NCI-H1092 (cell line): ENCODE measurements at places on chromosomes 6 and 20.

DNA sequence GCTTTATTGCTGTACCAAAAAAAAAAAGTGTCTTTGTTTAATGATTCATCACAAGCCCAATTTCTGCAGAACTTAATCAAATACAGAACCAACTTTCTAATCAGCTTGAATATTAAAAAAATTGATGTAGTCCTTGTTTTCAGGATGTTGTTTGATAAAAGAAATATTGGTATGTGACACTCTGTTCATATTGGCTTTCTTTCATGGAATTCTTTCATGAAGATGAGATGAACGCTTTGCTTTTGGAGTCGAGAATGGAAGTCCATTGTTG is 184.3 kb downstream of the ZNF217 start:
- no peak for DNase-seq

DNA sequence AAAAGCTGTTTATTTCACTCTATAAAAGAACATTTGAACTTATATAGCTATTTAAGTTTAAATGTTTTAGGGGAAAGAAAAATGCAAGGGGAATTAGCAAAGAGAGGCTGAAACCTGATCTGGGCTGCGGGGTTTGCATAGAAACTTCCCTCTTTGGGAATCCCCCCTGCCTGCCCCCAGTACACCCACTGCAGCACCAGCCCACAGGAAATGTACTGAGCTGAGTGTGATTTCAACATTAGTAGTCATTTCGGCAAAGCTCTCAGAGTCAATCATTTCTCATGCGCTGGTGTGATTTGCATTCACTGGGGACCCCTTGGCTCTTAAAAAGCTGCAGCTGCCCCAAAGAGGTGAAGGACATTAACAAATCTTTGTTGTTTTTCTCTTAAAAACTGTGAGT is 859.4 kb downstream of the MAFB start:
- DNase-seq = no peak

DNA sequence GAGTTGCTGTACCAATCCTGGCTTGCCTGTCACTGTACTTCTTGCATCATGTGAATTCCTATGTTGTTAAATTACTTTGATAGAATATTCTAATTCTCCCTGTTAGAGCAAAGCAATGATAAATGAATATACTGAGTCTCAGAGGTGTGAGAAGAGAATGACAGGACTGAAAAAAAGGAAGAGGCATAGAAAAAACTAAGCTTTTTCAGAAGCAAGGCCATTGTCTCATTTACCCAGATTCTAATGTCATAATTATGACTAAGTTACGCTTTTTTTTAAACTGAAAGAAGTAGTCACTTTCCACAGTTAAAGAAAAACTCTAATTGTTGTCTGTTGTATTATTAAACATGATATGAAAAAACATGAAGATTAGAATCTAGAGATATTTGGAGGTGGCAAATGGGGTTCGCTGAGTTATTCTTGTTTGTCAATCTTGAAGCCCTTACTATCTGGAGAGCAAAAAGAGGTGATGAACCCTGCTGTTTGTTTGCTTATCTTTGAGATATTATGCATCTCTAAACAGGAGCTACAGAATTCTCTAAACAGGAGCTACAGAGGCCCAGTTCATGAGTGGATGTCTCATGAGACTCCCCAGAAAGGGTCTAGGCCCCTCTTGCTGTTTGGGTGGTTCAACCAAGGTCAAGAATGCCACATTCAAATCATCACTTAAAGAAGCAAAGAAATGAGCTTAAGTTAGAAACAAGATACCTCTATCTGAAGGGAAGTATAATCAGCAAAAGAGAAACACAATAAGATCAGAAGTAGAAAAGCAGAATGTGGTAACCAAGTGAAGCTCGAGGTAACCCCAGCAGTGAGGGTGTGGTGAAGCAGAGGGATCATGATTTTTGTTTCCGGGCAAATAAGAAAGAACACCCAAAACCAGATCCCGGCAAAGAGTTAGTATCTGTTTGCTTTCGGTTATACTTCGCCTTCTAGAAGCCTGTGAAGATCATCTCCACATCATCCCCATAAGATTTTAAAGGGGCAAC is 33.3 kb upstream of the THEMIS start:
- DNase-seq = no peak

DNA sequence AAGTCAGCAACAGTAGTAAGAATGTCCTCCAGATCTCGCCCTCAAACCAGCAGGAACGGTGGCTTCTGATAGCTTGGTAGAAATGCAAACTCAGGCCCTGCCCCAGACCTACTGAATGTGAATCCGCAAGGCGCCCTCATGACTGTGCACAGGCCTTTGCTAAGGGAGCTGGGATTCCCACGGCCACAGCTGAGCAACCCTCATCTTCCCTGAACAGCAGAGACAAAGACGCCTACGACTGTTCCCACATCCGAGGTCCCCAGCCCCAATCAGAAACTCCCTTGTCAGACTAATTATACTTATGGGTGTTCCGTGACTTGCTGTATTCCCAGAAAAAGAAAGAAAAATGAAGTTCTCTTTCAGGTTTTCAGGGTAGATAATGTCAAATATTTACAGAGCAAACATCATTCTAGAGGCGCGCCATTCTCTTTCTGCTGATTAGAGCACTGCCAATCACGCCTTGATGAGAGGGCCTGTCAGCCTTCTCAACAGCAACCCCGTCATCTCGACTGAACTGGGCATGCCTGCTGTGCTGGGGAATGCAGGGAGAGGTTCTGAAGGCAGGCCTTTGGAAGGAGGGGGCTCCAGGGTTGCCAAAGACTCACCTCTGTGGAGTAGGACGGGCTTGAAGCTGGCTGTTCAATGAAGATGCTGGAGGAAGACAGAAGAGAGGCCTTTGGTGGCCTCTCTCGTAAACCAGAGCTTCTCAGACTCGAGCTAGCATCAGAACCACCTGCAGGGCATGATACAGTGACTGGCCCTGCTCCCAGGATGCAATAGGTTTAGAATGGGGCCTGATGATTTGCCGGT is 79.9 kb downstream of the ZNF217 start:
- DNase-seq = no peak

DNA sequence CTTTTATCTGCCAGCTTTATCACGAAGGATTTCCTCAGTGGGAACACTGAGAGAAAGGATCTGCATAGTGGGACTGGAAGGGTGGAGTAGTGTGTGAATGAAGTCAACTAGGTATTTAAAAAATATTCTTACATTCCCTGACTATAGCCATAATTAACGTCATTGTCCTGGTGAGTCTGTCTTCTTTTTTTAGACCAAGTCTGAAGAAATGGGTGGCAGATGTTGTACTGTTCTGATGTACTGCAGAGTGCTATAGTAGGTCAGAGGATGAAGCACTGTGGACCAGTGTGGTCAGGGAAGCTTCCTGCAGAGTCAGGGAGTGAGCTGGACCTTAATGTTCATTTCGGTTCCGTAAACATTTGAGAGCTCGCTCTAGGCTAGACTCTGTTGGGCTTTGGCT is 11.9 kb downstream of the TULP4 start:
- DNase-seq = no peak

DNA sequence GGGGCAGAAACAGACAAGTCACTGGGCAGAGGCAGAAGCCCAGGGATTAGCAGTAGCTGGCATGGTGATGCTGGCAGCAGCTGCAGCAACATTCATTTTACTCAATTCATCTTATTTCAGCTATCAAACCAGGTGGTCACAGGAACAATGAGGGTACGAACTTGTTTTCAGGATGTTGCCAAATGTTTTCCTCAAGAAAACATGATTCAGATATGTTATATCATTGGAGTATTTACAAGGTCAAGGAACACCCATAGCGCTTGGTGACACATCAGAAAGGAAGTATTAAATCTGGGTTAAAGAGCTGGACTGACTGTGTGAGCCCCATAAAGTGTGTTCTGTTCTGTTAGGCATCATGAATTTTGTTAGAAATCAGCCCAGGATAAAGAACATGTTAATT is 456.9 kb upstream of the ID4 start:
- no peak for DNase-seq

DNA sequence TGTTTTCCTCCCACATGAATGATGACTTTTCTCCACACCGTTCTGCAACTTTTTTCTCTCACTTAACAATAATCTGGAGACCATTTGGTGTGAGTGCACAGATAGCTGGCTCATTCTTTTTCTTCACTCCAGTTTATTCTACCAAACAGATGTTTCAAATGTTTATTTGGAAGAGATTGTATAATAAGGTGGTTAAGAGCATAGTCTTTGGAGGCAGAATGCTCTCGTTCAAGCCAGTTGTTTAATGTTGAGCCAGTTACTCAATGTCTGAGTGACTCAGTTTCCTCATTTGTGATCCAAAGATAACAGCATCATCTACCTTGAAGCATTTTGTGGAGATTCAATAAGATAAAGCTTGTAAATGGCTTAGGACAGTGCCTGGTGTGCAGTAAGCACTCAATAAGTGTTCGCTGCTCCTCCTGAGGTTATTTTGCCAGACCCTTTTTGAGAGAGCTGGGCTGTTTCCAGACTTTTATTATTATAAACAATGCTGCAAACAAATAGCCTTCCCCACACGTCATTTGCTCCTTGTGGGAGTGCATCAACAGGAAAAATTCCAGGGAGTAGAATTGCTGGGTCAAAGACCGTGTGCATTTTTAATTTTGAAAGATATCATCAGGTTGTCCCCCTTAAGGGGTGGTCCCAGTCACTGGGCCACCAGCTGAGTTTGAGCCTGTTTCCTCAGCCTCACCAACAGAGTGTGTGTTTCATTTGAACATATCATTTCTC is 70.6 kb downstream of the VEGFA start:
- DNase-seq = no peak

- DNase-seq = no peak
These were observed at the start of gene BNIP5 for GRCh38 chr6:36336779-36337241. Gene BNIP5, minus strand, starts transcription at chr6:36336888. Its CDS starts 6,198 bp downstream, at chr6:36330690.

DNA sequence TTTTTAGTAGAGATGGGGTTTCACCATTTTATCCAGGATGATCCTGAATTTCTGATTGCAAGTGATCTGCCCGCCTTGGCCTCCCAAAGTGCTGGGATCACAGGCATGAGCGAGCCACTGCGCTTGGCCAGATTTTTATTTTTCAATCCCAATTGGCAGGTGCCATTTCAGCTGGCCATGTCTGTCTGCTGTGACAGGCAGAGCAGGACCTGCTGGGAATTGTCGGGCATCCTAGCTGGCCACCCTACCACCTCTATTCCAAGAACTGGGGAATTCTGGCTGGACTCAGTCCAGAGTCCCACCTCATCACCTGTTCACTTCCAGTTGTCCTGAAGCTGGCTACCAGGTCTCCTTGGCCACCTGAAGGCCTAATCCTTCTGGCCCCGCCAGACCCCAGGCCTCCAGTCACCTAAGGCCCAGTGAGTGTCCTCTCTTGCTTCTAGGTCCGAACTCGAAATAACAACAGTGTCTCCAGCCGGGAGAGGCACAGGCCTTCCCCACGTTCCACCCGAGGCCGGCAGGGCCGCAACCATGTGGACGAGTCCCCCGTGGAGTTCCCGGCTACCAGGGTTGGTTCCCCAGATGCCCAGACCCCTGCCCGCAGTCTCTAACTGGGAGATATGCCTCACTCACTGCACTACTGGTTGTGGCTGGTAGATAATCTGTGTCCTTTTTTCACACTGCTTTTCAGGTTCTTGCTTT is 24.0 kb downstream of the DNMT3B start:
- DNase-seq = no peak

DNA sequence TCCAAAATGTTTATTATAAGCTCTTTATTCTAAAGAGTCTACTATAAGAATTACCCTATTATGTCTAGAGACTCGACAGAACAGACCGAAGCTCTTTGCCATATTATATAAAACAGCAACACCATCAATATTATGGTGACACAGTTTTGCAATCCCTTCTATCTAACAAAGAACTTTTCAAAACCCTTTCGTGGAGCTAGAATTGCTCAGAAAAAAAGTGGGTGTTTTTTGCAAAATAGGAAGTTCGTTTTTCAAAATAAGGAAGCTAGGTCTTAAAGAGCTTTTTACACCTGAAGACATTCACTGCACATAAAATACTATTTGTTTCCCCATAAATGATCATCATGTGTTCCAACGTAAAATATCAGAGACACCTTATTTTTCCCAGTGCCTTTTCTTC is 240.0 kb downstream of the FOXC1 start:
- no peak for DNase-seq

GRCh38 chr20:33686984-33687366 is 790 bp upstream of the E2F1 start:
- DNase-seq = no peak
